ENCODE measurements at places on chromosomes 13 and 19. TPM values are rescaled to one million over a fixed set of nuclear protein-coding genes. Genes with fewer than 3 reads are reported as not detected.

DNA sequence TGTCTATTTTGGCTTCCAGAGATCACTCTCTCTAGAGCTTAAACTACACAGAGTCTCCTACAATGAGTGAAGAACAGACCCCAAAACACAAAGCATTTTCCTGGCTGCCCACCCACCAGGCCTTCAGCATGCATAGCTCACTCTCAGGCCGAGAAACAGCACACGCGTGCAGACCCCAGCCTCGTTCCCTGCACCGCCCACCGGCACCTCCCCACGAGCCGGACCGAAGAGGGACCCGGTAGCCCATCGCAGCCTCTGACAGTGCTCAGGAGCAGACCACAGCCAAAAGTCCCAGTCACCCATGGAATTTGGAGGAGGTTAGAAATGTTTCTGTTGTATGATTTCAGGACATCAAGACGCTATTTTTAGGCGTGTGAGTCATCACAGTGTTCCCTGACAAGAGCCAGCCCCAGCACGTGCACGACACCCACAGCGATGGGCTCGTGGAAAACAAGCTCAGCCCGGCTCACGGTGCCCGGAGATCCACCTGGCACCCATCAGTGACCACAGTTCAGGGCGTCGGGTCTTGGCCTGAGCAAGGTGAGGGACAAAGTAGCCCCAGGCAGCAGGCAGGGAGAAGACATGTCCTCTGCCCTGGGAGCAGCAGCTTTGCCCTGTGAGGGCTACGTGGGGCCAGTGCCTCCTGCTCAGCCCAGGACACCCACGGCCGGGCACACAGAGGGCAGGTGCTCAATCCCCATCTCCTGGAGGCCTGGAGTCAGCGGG is 50.1 kb upstream of the SPACA7 start:
- no peak for DNase-seq

GRCh38 chr19:2613507-2614295 is 88.8 kb downstream of the GNG7 start:
- DNase-seq = peak; percentile 47

DNA sequence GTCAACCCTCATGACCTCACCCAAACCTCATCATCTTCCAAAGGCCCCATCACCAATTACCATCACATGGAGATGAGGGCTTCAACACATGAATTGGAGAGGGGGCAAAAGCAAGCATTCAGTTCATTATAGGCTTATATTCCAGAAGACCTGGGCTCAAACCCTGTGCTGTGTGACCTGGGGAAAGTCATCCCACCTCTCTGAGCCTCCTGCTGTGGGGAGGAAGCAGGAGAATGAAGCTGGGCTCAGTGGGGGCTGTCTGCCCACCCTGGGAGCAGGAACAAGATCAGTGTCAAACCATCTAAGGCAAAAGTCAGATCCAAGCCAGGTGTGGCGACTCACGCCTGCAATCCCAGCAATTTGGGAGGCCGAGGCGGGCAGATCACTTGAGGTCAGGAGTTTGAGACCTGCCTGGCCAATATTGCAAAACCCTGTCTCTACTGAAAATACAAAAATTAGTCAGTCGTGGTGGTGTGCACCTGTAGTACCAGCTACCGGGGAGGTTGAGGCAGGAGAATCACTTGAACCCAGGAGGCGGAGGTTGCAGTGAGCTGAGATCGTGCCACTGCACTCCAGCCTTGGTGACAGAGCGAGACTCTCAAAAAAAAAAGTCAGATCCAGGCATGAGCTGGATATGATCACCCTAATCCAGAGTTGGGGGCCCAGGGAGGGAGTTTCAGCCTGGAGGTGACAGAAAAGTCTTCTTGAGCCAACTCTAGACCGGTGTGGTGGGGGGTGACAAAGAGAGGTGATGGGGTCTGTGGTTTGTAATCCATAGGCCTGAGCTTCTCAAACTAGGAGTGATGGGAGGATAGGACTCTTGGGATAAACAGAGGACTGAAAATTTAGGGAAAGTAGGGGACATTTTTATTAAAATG is 1.6 kb upstream of the TPM4 start:
- DNase-seq = no peak

GRCh38 chr19:33332248-33332647 is 29.9 kb upstream of the CEBPA start:
- DNase-seq = no peak

DNA sequence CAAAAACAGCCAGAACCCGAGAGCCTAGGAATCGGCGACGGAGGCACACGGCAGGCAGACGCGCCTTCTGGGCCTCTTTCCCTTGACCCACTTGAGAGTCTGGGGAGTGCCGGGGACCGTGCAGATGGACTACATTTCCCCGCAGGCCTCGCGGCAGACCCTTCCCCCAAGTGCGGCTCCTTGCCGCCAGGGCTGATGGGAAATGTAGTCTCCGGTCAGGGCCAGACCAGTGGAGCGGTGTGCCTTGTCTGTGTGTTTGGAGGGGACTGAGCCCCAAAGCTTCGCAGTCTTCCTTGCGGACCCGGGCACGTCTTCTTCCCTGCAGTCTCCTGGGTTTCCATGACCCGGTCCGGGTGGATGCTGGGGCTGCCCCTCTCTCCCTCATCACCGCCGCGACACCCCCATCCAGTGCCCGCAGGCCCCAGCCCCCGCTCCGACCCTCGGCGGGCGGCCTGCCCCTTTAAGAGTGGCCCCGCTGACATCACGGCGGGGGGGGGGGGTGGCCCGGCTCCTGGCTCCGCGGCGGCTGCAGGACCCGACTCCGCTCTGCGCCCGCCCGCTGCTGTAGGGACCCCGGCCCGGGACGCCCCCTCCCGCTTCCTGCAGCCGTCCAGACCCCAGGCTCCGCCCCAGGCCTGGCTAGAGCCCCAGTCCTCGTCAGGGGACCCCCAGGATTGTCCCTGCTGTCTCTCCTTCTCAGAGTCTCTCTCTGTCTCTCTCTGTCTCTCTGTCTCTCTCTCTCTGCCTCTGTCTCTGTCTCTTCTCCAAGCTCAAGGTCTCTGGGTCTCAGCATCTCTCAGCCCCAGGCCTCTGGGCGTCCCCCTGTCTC is 758 bp upstream of the CACNG7 start:
- DNase-seq = peak; percentile 55

- DNase-seq = no peak
Observed at GRCh38 chr13:44074611-44075010, 194.9 kb downstream of the LACC1 start.

DNA sequence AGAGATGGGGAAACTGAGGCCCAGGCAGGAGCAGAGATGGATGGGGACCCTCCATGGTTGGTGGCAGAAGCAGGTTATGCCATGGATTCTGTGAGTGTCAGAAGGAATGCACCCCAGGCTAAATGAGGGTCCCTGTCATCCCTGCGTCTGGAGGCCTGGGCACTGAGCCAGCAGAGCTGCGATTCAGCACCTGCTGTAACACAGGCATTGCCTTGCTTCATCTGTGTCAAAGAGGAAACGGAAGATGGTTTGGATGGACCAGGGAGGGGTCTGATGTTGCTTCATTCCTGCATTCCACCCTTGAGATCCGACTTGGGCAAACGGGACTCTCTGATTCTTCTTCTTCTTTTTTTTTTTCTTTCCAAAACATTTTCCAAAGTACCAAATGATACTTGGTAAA is 1.2 kb downstream of the C5AR1 start:
- DNase-seq = no peak

DNA sequence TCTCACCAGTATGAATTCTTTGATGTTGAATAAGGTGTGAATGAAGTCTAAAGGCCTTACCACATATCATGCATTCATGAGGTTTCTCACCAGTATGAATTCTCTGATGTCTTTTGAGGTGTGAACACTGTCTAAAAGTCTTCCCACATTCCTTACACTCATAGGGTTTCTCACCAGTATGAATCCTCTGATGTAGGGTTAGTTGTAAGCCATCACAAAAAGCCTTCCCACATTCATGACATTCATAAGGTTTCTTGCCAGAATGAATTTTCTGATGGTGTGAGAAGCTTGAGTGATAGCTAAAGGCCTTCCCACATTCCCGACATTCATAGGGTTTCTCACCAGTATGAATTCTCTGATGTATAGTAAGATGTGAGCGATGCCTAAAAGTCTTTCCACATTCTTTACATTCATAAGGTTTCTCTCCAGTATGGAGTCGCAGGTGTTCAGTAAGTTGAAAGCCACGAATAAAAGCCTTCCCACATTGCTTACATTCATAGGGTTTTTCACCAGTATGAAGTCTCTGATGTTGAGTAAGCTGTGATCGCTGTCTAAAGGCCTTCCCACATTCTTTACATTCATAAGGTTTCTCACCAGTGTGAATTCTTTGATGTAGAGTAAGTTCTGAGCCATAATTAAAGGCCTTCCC is 27.7 kb downstream of the ZNF461 start:
- DNase-seq = no peak

- DNase-seq = no peak
Observed at GRCh38 chr19:46357846-46358583, 11.1 kb downstream of the PPP5C start.

Gene SIAH3
- total RNA-seq = 1.3 TPM

Gene OR7C1
- 0.05 TPM for total RNA-seq

Gene SIGLEC11
- total RNA-seq = not detected

Gene SPART
- total RNA-seq = 143 TPM
